HL-60 (cell line): ENCODE measurements at places on chromosomes 6 and 20.

DNA sequence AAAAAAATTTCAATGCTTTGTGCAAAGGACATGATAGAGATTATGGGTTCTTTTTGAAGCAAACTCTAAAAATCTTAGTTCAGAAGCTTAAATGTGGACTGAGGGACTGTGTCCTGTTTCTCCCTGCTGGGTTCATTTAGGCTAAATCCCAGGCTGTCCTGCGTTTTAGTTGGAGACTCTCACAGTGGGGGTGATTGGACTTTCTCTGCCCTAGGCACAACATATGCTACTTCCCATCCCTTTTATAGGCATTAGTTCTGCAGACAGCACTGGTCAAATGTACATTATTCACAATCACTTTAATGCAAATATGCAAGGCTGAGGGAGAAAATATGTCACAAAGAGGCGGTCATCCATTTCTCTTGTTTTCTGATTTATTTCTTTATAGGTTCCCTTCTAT is 71.3 kb downstream of the TFAP2B start:
- DNase-seq = no peak

- DNase-seq = peak; percentile 80
These were observed 98.3 kb downstream of the RAMACL start for GRCh38 chr6:166488076-166488685.

DNA sequence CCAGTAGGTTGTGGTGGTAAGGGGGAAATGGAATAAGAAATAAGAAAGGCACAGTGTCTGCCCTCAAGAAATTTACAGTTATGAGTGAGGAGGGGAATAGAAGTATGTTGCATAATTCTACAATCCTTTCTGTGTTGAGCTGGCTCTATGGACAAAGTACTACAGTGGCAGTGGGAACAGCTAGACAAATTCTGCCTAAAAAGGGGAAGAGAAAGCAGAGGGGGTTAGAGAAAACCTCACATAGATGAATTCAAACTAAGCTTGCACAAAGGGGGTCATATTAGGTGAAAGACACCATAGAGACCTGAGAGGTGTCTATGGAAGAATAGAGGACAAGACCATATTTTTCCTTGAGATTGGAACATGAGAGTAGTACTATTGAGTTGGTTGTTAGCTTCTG is 146.9 kb upstream of the VGLL2 start:
- no peak for DNase-seq

GRCh38 chr6:47094241-47094925 is 52.3 kb upstream of the ADGRF1 start:
- no peak for DNase-seq

DNA sequence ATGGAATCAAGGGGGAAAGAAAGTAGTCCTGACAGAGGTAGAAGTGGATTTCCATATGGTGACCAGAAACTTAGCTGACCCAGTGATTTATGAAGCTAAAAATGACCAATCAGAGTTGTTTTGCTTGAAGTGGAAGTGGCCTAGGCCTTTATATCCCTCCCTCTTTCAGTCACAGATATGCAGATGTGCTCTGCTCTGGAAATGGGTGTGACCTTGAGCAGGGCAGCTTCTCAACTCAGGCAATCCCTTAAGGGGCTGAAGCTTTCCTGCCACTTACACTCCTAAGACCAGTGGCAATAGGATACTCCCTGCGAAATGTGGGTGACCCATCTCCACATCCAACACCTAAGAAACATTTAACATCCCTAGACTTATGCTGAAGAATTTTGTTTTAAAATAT is 256.6 kb downstream of the EYS start:
- DNase-seq = no peak

DNA sequence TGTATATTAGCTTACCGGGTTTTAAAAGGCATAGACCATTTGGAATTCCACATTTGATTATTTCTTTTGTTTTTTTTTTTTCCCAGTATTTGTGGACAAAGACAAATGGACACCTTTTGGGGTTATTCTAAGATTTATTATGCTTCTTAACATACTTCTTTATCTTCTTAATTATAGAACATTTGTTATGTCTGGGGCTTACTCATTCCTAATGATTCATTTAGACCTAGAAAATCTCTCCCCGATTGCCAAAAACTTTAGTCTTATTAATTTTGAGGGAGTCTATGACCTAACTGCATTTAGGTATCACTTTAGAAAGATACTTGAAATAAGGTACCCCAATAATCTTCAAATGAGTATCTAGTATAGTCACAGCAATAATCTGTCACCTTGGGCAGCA is 170.7 kb upstream of the PREP start:
- no peak for DNase-seq

- no peak for DNase-seq
These were observed 9.2 kb upstream of the SIRPD start for GRCh38 chr20:1566701-1567100.

DNA sequence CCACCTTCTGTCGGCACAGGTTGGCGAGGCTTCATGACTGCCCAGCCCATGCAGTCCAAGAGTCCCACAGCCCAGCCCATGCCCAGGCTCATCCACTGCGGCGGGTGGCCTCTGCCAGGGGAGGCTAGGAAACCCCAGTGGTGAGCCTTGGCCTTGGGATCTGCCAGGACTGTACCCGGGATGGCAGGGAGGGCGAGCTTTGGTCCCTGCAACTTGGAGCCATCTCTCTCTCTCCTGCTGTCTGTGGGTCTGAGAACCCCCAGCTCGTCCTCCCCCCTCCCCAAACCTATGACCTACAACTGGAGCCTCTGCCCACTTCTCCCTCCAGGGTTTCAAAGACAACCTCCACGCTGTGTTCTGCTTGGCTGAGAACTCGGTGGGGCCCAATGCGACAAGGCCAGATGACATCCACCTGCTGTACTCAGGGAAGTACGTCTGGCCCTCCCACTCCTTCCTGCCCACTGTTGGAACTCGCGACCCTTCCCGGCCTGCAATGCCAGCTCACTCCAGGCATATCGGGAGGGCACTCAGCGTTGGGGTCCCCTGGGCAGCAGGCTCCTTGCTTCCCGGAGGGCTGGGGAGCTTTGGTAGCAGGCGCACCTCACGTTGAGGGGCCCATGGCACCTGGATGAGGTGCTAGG is 19.7 kb downstream of the NPEPL1 start:
- DNase-seq = no peak

DNA sequence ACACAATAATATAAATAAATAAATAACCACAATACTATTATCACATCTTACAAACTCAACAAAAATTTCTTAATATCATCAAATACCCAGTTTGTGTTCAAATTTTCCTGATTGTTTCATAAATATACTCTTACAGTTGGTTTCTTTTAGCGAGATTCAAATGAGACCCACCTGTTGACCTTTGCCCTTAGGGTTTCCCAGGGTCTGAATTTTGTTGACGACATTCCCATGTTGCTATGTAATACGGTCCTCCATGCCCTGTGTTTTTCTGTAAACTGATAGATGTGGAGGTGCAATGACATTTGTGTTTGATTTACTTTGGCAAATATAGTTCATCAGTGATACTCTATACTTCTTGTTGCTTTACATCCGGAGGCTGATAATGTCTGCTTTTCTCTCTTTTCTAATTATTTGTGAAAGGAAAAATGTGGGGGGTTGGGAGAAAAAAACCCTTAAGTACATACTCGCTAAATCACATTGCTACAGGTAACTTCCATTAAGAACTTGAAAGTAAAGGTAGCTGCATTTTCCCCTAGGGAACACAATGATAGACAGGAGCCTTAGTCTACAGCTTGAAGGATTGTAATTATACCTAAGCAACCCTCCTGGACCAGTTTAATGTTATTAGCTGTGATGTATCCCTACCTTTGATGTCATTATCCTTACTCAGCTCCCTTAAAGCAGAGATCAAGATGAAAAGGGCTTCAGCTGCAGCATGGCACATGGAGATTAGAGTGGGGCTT is 6.6 kb downstream of the MOG start:
- no peak for DNase-seq

- DNase-seq = no peak
These were observed 21.7 kb downstream of the ZBP1 start for GRCh38 chr20:57598491-57598890.

- DNase-seq = no peak
These were observed 307.0 kb upstream of the ID4 start for GRCh38 chr6:19530188-19530587.

DNA sequence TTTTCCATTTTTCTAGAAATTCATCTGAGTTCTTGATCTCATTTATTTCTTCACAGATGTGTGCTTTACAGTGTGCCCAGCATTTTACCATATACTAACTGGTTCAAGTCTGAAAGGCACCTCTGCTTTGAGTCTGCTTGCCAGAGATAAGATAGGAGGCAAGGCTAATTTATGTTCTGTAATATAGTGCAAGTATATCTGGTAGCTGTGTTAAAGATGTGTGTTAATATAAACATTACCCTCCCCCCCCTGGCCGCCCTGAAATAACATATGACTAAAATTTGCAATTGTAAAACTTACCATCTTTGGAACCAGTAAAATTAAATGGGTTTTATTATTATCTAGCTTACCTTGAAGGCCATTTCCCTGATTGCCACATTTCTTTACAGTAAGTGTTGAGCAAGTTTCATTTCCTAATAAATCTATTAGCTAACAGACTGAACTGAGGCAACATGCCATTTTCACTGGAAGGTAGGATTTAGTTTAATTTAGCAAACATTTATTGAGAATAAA is 2.7 kb downstream of the FBXO9 start:
- DNase-seq = peak; percentile 40

- DNase-seq = no peak
These were observed 217.7 kb downstream of the ARHGAP18 start for GRCh38 chr6:129492260-129492659.

GRCh38 chr6:161622779-161623178 is 348.9 kb upstream of the AGPAT4 start:
- no peak for DNase-seq

GRCh38 chr6:47722194-47722593 is 23.8 kb downstream of the ADGRF4 start:
- no peak for DNase-seq

- DNase-seq = no peak
These were observed 120.8 kb downstream of the AGPAT4 start for GRCh38 chr6:161152907-161153662.

GRCh38 chr6:51027283-51028065 is 208.8 kb downstream of the TFAP2B start:
- no peak for DNase-seq

DNA sequence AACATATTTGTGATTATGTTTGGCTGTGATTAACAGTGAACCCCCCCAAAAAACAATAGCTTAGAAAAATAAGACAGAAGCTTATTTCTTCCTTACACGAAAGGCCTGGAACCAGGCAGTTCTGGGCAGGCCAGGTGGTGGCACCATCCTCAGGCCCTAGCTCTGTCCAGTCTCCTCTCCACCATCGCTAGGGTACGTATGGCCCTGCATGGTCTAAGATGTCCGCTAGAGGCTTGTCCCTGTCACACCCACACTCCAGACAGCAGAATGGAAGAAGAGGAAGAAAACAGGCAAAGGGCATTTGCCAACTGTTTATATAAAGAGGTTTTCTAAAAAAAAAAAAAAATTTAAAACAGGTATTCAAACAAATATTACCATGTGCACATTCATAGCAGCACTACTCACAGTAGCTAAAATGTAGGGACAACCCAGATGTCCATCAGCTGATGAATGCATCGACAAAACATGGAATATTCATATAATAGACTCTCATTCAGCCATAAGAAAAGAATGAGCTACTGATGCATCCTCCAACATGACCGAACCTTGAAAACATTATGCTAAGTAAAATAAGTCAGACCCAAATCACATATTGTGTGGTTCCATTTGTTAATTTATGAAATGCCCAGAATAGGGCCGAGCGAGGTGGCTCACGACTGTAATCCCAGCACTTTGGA is 6.7 kb downstream of the TGM3 start:
- DNase-seq = peak; percentile 23

DNA sequence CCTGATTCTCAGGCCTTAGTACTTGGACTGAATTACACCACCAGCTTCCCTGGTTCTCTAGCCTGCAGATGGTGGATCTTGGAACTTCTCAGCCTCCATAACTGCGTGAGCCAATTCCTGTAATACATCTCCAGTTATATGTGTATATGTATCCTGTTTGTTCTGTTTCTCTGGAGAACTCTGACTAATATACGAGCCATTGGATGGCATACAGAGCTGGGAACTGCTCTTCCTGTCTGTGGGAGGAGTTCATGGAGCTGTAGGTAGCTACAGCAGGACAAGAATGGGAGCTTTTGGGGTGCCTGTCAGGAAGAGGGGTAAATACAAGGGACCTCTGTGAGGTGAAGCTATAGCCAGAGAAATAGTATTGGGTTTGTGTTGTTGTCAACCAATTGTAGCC is 41.2 kb downstream of the TMEM14A start:
- no peak for DNase-seq

DNA sequence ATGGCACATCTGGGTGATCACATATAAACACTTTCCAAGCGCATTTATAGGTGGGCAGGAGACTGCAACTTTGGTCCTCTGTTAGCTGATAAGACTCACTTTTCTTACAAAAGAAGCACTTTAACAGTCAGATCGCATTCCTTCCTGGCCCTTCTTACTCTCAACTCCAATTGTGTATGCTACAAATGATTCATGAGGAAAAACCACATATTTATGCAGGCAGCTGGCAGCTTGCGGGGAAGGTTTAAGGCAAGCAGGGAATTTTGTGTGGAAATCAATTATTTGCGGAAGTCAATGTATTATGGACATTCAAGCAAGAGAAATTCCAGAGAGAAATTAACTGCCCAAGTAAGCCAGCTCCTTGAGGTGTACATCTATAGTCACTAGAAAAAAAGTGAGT is 194.0 kb downstream of the PKHD1 start:
- no peak for DNase-seq

- DNase-seq = no peak
These were observed 24.8 kb downstream of the GNAS start for GRCh38 chr20:58877050-58877975.

DNA sequence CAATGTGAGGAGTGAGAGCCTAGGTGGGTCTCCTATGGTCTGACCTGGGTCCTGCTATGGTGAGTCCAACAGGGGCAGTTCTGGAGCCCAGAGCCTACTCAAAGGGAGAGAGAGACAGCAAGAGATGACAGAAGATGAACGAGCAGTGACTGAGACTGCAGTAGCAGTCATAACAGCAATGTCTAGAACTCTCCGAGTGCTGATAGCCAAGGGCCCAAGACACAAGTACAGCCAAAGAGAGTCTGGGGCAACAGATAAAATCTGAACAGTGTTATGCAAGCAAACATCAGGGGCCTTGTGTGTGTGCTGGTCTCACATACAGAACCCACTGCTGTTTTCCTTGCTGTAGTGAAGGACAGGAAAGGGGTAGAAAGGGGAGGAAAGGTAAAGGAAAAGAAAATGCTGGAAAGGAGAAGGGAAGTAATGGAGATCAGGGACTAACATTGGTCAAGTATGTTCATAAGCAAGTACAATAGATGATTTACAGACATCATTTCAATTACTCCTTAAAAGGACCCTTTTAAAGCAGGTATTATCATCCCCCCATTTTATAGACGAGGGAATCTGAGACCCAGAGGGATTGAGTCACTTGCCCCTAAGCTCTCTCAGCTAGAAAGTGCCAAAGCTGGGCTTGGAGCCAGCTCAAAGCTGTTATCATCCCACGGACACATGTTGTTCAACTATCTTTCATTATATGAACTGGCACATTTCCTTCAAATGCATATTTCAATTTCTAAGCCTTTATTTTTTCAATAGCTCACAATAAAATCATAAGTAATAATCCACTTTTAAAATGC is 182.3 kb upstream of the RAB32 start:
- DNase-seq = no peak

GRCh38 chr6:54654381-54654780 is 192.2 kb upstream of the FAM83B start:
- no peak for DNase-seq
